ENCODE measurements at places on chromosomes 5 and 9.

DNA sequence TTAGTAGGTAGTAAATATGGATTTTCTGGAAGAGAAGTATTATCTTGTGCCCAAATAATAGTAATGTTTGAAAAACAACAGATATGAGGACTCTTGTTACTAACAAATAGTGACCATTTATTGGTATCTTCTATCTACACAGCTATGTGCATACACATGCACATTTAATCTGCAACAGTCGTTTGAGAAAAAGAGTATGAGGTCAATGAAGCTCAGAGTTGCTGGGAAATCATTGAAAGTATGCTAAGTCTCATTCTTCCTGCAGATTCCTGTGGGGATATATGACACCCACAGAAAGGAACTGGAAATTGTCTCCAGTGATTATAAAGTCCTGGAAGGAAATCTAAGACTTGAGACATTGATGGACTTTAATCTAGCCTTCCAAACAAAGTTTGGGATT lies 40.1 kb upstream of the RNF180 start:
- DNase-seq, result no peak

GRCh38 chr5:85990998-85991397 lies 626.7 kb upstream of the COX7C start:
- DNase-seq, result no peak

DNA sequence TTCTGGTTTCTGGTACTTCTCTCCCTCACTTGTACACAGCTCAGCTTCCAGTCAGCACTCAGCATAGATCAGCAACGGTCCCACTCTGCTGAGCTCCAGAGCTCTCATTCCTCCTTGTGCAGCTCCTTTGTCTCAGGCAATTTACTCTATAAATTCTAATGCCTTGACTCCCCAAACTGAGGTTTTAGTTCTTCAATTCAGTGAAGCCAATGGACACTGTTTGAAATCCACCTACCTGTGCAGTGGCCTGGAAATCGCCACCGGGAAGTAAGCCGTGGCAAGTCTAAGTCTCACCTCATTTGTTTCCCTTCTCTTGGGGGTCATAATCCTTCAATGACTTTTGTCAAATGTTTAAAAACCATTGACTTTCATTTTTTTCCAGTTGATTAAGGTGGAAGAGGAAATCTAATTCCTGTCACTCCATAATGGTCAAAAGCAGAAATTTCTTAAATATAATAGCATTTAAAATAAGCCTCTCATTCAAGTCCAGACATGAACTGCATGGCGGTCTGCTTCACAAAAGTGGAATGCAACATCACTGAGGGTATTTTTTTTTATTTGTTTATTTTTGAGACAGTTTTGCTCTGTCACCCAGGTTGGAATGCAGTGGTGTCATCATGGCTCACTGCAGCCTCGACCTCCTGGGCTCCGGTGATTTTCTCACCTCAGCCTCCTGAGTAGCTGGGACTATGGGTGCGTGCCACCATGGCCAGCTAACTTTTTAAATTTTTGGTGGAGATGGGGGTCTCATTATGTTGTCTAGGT lies 79.6 kb downstream of the C7 start:
- DNase-seq, result no peak

GRCh38 chr5:1934056-1934394 lies 51.3 kb upstream of the IRX4 start:
- DNase-seq, result no peak

DNA sequence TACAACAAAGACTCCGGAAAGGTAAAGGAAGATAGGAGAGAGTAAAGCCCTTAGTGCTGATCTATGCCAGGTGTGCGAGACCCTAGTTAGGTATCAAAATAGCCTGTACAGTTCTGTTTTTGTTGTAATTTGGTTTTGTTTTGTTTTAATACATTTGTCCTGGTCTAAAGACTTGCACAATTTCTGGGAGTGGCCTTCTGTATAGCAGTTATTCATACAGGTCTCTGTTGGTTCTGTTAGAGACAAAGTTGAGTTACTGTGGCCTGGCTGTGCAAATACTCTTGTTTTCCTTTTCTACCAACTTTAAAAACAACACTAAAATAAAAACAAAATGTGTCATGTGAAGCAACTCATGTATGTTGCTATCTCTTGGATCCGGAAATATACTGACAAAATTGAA lies 163.6 kb downstream of the COMMD10 start:
- DNase-seq, result no peak

DNA sequence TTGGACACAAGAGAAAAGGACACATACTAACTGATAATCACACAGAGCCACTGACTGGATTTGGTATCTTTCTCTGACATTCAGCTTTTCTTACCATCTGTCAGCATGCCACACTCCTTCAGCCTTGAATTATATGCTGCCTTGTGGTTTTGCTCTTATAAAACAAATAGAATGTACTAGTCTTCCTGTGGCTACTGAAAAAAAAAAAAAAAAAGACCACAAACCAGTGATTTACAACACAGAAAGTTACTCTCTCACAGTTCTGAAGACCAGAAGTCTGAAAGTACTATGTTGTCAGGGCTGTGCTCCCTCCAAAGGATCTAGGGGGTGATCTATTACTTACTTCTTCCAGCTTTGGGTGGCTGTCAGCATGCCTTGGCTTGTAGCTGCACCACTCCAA lies 82.3 kb downstream of the THBS4 start:
- no peak for DNase-seq

GRCh38 chr9:109463924-109464625 lies 34.0 kb downstream of the PTPN3 start:
- DNase-seq, result no peak

DNA sequence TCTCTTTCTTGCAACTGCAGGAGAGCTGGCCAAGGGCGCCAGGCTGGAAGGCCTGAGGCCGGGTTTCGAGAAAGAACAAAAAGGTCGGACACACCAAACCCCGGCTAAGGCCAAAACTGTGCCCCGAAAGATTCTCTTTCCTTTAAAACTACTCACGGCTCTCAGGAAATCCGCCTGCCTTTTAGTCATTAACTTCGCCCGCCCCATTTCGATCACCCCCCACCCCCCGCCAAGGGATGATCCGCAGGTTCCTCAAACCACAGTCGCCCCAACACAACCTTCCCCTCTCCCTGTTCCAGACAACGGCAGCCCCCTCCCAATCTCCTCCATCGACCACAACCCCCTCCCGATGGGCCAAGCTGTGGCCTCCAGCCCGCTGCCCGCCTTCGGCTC lies 536 bp downstream of the FEM1C start:
- no peak for DNase-seq

- DNase-seq, result no peak
These were observed 631.9 kb downstream of the PSAT1 start for GRCh38 chr9:78928625-78929405.

GRCh38 chr5:157528036-157528632 lies 47.4 kb downstream of the ADAM19 start:
- no peak for DNase-seq

GRCh38 chr9:135192686-135193085 lies 105.2 kb downstream of the OLFM1 start:
- no peak for DNase-seq

DNA sequence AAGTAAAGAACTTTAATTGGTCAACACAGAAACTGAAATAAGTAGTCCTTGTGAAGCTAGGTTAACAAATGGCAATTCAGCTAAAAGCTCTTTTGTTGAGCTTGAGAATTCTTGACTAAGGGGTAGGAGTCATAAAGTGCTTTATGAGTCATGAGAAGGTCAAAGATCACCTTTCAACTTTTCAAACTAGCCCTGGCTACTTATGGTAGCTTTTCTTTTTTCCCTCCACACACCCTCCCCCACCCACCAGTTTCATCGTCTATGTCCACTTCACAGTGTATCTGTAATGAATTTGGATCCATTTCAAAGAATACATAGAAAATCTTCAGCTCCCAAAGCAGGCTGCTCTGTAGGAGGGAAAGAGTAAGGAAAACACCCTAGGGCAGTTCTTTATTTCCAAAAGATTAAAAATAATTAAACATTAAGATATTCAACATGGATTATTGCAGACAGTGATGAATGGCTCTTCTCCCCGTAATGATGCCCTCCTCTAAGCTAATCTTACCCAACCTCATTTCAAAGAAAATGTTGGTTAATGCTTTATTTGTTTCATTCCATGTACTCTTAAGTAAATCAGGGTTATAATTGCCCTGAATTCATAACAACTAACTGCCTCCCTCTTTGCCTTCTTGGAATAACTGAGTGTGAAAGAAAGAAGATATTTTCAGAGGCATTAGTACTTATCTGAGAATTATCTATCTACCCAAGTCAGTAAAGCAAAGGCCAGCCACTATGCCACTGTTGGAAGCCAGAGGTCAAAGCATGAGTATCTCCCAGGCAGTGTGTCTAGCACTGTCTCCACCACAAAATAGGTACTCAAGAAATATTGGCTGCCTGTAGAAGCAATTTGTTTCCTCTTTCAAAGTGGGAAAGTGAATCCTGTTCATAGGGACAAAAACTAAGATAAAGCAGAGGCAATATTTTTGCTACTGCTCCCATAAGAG lies 290.6 kb downstream of the PIK3R1 start:
- no peak for DNase-seq

DNA sequence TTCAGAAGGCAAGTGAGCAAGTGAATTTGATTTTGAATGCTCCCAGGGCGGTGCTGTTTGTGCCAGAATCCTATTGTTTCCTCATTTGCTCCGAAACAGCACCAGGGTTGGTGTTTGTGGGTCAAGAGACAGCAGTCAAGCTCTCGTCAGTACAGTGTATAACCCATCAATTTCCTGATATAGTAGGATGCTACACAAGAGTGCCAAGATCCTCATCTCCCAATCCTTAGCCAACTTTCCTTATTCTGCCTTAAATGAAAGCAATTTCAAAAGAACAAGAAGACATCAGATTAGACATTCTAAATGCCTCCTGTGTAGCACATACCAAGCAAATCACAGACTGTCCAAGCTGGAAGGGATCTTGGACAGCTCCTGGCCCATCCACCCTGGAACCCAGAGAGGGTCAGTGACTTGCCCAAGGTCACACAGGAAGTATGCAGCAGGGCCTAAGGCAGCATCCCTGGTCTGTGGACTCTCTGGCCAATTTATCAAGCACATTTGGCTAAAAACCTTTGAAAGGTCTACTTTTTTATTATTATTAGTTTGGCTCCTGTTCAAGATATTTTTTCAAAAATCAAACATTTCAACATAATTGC lies 4.5 kb downstream of the WHRN start:
- no peak for DNase-seq

GRCh38 chr5:163475411-163475810 lies 15.0 kb downstream of the HMMR start:
- no peak for DNase-seq

DNA sequence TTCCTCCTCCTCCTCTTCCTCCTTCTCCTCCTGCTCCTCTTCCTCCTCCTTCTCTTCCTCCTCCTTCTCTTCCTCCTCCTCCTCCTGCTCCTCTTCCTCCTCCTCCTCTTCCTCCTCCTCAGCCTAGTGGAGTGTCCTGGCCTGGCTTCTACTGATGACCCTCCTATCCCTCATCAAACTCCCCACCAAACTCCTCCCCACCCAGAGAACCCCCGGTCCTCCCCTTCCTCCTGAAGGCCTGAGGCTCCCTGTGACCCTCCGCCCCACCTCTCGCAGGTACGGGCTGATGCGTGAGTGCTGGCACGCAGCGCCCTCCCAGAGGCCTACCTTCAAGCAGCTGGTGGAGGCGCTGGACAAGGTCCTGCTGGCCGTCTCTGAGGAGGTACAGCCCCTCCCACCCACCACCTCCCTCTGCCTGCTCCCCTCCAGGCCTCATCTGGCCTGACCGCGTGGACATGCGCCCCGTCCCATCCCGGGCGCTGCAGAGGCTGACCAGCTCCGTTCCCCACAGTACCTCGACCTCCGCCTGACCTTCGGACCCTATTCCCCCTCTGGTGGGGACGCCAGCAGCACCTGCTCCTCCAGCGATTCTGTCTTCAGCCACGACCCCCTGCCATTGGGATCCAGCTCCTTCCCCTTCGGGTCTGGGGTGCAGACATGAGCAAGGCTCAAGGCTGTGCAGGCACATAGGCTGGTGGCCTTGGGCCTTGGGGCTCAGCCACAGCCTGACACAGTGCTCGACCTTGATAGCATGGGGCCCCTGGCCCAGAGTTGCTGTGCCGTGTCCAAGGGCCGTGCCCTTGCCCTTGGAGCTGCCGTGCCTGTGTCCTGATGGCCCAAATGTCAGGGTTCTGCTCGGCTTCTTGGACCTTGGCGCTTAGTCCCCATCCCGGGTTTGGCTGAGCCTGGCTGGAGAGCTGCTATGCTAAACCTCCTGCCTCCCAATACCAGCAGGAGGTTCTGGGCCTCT lies 10.6 kb downstream of the FGFR4 start:
- DNase-seq, result no peak

DNA sequence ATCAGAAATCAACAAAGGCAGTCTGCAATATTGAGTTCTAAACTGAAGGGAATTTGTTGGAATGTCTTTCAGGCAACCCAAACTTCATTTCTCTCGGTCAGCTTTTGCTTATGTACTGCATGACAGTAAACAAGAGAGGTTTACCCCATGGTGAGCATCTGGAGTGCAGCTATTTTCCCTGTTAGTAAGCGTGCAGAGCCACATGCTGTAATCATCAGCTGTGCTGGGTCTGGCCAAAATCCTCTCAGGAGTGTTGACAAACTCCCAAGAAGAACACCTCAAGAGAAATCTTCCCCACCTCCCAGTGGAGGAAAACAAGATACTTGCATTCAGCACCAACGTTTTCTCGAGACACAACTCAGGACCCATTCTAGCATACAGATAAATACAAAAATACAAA lies 83.6 kb upstream of the ADAMTSL1 start:
- DNase-seq, result no peak

DNA sequence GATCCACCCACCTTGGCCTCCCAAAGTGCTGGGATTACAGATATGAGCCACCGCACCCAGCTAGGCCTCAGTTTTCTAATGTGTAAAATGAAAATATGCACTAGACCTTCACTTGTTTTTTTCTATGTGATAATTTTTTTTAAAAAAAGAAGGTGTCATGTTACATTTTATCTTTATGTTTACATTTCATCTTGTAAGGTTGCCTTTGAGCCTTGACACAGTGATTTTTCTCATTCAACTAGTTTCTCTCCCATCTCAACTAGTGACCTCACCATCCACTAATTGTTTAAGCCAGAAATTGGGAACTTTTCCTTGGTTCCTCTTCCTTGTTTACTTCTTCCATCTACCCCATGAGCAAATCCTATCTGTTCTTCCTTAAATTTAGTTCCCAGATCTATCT lies 21.5 kb downstream of the TMC1 start:
- no peak for DNase-seq

- DNase-seq, result no peak
These were observed 19.1 kb upstream of the SLC9A3 start for GRCh38 chr5:543351-543750.

DNA sequence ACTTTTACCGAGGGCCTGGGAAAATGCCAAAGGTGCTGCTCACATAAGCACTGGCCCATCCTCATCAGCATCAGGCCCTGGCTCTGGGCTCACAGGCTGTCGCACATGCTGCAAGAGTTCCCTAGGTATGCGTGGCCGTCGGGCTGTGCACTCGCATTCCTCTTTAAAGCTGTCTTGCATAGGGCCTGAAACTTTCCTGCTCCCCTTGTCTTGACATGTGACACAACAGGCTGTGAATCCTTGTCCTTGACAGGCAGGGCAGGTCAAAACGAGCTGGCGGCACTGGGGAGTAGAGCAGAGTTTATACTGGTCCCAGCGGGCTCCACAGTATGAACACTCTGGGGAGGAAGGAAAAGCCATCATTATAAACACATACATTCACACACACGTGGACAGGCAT lies 30.7 kb downstream of the TSTD2 start:
- DNase-seq, result no peak
